ENCODE measurements at places on chromosomes 6 and 20.
A peak's percentile ranks its signal among the peaks of the same experiment; 100 is the strongest.

- peak; percentile 99 for DNase-seq
Measured at GRCh38 chr6:19836799-19837510, at the start of gene ID4. Gene ID4 (plus strand): TSS chr6:19837370. CDS start chr6:19837755, 385 bp downstream.

- no peak for DNase-seq
Measured at GRCh38 chr6:38476888-38477287, 162.8 kb downstream of the BTBD9 start.

GRCh38 chr20:61896058-61896961, 169.4 kb downstream of the TAF4 start:
- peak; percentile 58 for DNase-seq

- DNase-seq: no peak
Measured at GRCh38 chr6:141158740-141159139, 974.0 kb upstream of the GJE1 start.

GRCh38 chr6:14865531-14866100, 380.3 kb upstream of the JARID2 start:
- peak; percentile 17 for DNase-seq

- peak; percentile 52 for DNase-seq
Measured at GRCh38 chr20:57061051-57061900, 205.2 kb downstream of the BMP7 start.

GRCh38 chr20:34524426-34524825, 8.2 kb downstream of the DYNLRB1 start:
- no peak for DNase-seq

GRCh38 chr6:135906542-135906941, 55.0 kb downstream of the PDE7B start:
- DNase-seq: peak; percentile 48

GRCh38 chr6:22043284-22043962, 253.4 kb downstream of the PRL start:
- no peak for DNase-seq

DNA sequence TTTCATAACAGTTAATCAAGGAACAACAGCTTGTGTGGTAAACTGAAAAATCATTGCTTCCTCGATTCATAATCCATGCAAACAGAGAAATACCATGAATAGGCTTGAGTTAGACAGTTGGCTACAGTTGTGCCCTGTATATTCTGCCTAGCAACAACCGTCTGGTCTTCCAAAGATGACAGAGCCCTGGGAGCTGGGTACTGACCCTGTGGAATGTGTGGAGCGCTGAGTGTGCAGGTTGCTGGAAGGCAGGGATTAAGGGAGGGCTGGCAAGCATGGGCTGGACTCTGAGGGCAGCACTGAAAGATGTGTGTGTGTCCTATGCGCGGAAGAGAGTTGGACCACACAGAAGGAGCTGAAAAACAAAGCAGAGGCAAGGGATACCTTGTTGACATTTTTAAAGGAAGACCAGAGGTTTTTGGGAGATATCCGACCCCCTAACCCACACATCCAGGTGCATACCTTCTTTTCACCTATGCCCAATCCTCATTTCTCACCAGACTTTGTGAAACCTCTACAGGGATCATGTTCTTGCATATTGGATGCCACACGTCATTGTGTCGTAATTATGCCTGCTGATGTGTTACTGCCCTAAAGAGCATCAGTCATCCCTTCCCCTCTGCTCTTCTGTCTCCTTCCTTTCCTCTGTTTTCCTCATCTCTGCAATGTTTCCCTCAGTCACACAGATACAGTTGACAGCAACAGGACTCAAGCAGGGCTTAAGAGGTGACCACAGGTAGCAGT, 58.2 kb upstream of the VGLL2 start:
- DNase-seq: no peak

DNA sequence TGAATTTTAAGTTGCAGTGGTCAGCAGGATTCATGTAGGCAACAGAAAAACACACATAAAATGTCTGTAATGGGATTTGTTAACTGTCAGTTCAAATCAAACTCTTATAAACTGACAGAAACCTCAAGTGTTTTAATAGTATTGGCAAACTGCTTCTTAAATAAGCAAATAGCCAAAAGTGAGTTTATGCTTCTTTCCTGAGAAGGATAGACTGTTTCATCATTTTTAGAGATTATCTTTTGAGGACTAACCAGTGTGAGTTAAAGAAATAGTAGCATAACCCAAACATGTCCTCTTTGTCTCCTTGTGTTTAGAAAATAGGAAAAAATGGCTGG, 68.0 kb downstream of the AIG1 start:
- DNase-seq: peak; percentile 55

DNA sequence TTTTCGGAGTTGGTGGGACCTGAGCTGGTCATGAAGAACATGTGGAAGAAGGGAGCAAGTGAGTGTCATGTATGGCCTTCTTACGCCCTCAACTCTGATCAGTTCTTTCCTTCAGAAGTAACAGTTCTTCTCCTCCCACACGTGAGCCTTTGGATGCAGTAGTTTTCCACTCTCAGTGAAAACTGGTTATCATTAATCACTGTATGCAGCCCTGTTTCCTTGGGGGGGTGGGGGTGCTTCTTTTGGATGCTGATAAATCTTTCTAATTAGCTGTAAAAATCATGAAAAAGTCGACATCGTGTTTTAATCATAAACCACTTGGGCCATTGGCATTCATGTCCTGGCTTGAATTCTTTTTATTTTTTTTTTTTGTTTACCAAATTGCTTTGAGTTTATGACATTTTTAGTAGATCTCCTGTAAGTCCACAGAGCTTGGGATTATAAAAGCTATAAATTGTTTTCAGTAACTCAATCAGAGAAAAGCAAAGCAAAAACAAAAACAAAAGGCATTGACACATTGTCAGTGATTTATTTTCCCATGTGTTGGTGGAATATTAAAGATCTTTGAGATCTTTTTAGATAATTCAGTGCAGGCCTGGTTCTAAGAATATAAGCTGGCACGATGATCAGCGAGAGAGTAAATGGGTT, 84.8 kb downstream of the TRMT11 start:
- no peak for DNase-seq

- no peak for DNase-seq
Measured at GRCh38 chr20:53570446-53571276, 23.0 kb downstream of the ZNF217 start.

DNA sequence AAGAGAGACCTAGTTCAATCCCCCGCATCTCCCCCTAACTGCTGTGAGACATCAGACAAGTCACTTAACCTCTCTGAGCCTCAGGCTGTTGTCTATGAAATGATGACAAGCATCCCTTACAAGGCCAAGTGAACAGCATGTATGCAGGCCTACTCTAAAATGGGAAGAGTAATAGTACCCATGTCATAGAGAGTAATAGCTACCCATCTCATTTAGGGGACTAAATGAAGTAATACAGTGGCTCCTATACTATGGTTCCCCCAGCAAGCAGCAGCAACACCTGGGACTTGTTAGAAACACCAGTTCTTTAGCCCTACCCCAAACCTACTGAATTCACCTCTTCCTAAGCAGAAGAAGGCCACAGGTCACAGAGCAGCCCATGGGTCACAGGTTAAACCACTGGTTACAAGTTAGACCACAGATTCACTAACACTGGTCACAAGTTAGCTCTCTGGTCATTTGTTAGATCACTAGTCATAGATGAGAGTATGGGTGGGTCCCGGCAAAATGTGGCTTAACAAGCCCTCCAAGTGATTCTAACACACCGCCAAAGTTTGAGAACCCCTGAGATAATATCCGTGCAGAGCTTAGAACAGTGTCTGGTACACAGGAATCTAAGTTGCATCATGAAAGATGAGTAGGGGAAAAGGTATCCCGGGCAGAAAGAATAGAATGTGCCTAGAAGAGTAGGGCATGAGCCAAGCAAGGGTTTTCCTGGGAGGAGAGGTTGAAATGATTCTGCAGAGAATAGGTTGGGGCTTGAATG, 1.4 kb downstream of the DEFB124 start:
- DNase-seq: peak; percentile 15

GRCh38 chr6:52139985-52140680, 46.0 kb upstream of the IL17A start:
- DNase-seq: no peak

DNA sequence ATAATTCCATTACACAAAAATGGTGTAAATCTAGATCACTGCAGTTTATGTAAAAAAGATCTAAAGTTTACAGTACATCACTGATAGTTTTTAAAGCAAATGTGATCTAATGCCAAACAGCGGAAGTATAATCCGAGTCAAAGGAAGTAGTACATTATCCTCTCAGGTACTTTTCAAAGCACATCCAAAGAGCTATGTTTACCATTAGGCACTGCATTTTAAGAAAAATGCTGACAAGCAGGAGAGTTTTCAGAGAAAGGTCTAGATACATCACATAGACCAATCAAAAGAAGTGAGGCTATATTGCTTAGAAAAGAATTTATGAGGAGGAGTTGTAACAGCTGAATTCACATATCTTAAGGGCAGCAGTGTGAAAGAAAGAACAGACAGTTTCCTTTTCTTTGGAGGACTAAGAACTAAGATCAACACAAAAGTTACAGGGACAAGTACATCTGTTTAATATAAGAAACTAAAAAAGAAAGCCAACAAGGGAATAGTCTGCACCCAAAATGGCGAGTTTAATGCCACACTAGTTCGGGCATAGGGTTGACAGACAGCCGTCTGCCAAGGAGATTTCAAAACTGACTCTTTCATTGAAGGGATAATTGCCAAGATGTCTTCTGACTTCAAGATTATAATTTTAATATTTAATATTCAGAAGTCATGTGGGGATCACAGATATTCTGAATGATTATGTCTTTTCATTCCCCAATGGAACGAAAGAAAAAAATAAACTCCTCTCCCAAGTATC, 1.4 kb downstream of the ZNF184 start:
- DNase-seq: peak; percentile 41

DNA sequence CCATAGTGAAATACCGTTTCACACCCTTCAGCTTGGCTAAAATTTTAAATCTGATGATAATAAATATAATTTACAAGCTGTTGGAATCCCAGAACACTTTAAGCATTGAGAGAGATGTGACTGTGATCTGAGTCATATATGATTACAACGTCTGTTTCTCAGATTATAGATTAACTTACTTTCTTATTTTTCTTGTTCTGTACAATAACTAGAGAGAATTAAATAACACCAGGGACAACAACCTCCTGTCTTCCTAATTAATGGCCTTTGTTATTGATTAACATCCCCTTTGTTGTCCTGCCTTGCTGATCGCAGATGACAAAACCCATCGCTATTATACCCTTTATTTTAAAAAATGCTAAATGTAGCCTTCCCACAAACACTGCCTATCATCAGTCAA, 87.8 kb upstream of the EZR start:
- no peak for DNase-seq

GRCh38 chr6:7193122-7193521, 85.4 kb downstream of the RREB1 start:
- no peak for DNase-seq

- DNase-seq: no peak
Measured at GRCh38 chr20:50015993-50016770, 33.4 kb downstream of the SNAI1 start.

- DNase-seq: no peak
Measured at GRCh38 chr6:36897609-36898008, 11.9 kb downstream of the C6orf89 start.

- DNase-seq: no peak
Measured at GRCh38 chr20:13991311-13991710, 897 bp upstream of the SEL1L2 start.

DNA sequence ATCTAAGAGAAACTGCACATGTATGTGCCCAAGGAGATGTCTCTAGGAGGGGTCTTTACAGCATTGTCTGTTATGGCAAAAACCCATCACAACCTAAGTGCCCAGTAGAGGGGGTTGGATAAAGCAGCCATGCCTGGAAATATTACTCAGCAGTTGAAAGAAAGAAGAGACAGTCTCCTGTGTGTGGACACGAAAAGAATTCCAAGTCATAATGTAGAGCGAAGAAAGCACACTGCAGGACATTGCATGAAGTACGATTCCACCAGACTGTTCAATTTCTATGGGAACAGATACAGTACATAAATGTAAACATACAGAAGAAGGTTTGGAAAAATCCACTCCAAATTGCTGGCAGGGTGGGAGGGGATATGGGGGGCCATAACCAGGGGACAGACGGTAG, 7.3 kb upstream of the TGM2 start:
- DNase-seq: peak; percentile 67

DNA sequence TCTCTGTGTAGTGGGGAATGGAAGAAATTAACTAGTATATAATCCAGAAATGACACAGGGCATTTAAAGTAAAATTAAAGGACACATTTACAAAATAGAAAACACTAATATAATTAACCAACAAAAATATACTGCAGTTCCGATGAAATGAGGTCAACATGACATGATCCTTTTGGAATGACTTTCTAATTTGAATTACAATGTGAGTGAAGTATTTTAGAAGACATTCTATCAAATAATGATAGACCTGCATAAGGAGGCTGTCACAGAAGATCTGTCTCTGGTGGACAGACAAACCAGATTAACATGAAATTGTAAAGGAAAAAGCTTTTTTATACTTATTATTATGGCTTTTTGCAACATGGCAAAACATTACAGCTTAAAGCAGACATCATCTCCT, 100.6 kb upstream of the FAM184A start:
- no peak for DNase-seq

- no peak for DNase-seq
Measured at GRCh38 chr20:39269493-39270217, 307.5 kb downstream of the DHX35 start.

DNA sequence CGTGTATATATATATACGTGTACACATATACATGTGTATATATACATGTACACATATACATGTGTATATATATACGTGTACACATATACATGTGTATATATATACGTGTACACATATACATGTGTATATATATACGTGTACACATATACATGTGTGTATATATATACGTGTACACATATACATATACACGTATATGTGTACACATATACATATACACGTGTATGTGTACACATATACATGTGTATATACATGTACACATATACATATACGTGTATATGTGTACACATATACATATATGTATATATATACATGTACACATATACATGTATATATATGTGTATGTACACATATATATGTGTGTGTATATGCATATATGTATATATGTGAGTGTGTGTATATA, 317.2 kb downstream of the LAMA2 start:
- no peak for DNase-seq

DNA sequence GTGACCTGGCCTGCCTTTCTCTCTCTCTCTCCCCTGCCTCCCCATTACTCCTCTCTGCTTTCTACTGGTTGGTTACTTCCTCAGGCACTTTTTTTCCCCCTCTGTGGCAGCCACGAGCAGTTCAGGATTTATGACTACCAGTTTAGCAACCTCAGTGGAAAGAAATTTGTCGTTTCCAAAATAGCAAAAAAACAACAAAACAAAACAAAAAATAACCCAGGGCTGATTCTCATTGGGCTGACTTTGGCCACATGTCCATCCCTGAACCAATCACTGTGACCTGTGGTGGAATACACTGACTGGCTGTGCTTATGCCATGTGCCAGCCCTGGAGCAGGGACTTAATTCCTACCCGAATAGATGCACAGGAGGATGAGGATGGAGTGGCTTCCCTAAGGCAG, 137.4 kb downstream of the TFAP2C start:
- DNase-seq: no peak
